Gastrocnemius medialis (tissue), 4 donors: ENCODE measurements at places on chromosomes 5 and 9.

DNA sequence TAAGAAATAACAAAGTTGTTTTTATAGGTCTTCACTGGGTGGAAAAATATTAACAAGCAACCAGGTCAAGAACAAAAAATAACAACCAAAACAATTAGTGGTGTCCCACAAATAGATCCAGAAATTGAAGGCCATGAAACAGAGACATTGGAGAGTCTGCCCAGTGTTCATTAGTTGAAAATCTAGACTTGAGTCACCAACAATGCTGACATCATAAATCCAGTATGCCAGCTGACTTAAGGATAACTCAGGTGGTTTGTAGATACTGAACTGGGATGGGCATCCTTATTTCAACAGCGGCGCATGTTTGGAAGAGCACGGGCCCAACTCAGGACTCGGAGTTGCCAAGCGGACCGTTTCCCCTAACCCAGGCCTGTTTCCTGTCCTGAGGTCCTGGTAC, 80.7 kb upstream of the TNFAIP8 start:
- no peak for DNase-seq

GRCh38 chr9:95027914-95028852, 289.3 kb downstream of the FANCC start:
- no peak for DNase-seq

DNA sequence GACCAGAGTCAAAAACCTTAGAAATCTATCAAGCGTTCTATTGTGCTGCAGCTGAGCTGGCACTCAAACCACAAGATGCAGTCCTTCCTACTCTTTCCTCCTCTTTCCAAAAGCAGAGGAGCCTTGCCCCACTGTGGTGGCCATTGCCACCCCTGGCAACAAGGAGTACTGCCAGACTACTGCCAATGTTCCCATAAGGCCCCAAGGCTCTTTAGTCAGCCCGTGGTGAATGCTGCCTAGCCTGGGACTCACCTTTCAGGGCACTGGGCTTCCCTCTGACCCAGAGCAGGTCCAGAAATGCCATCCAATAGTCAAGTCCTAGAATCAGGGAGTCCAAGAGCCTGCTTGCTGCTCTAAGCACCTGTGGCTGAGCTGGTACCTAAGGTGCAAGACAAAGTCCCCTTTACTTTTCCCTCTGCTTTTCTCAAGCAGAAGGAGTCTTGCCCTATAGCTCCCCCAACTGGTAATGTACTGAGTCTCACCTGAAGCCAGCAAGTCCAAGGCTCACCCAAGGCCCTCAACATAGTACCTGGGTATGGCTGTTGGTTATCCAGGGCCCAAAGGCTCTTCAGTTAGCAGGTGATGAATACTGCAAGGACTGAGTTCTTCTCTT, 219.4 kb downstream of the ATPSCKMT start:
- no peak for DNase-seq

DNA sequence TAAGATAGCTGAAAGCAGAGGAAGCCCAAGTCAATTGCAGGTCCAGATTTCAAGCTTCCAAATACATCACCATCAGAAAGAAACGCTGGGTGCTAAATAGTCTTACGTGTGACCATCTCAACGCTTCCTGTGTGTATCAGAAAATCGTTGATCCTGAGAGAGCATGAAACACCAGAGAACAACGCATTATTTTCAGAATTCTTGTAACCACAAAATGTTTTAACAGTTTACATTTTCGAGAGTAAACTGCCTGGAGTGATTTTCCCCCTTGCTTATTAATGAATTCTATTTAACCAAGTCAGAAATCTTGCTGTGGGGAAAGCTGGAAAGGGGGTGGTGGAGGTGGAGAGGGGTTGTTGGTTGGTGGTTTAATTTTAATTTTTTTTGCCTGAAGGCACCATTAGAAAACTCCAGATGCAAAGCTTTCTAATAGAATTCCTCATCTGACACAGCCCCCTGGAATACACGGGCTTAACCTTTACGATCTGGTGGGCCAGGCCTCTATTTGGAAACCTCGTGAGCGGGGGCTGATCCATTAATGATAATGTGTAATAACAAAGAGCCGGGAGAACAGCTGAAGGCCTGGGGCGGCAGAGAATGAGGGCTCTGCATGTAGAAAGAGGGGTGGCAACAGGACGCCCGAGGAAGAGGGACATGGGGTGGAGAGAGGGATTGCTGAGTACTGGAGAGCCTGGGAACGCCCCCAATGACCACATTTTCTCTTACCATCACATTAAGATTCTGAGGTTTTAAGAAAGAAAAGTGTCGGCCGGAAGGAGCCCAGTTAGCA, 124.5 kb upstream of the NFIB start:
- no peak for DNase-seq

DNA sequence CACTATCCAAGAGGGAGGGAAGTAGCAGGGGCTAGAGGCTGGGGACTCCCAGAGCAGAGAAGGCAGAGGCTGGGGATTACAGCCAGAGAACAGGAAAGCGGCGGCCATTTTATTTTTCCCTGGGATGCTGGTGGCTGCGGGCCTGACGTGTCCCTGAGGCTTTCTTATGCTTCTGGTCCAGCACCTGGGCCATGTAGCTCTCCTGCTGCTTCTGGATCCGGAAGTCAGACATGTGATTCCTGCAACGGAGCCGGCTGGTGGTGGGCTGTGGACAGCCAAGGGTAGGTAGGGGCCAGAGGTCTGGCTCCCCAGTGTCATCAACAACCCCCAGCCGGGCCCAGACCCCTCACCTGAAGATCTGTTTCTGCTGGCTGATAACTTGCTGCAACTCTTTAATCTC, 1.8 kb upstream of the PROB1 start:
- no peak for DNase-seq

DNA sequence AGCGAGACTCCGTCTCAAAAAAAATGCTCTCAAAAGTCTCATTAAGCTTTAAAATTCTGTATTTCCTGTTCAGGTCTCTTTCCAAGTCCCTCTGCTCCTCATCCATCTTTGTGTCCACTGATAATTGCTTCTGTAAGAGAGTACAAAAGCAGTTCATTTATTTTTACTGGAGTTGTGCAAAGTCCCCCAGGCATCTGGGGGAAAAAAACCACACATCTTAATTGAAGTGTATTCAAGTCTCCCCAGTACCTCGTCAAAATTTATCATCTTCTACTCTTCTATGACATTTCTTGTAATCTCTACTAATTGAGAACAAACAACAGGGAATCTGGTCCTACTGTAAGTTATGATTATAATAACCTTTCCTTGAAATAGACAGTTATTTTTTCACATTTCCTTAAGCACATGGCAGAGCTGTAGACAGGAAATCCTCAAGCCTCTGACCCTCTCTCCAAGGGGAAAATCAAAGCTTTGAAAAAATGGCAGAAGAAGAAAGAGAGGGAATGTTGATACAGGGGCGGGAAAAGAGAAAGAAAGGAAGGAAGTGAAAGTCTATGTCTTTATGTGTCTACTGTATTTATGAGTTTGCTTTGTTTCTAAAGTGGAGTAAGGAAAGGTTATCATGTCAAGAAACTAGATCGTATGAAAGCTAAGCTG, 51.5 kb downstream of the RAI14 start:
- DNase-seq, result no peak

DNA sequence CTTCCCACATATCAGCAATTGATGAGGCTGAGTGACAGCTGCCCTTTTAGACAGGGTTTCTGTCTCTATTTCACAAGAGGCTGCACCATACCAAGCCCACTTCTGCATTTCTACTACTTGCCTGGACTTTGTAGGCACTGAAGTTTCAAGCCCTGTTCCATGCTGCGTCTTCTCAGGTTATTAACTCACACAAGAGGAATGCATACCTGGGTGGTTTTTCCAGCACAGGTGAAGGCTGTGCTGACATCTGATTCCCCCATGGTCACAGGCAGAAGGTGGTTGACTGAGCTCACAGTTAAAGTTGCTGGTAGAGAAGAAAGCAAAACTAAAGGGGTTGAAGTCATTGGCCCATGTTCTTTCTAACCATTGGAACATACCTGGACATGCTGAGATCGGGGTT, 86.6 kb downstream of the MAMDC2 start:
- DNase-seq, result no peak

GRCh38 chr5:176712546-176713304, 65.4 kb downstream of the TSPAN17 start:
- DNase-seq, result no peak

GRCh38 chr9:84045481-84046097, 65.0 kb downstream of the RMI1 start:
- DNase-seq, result no peak

DNA sequence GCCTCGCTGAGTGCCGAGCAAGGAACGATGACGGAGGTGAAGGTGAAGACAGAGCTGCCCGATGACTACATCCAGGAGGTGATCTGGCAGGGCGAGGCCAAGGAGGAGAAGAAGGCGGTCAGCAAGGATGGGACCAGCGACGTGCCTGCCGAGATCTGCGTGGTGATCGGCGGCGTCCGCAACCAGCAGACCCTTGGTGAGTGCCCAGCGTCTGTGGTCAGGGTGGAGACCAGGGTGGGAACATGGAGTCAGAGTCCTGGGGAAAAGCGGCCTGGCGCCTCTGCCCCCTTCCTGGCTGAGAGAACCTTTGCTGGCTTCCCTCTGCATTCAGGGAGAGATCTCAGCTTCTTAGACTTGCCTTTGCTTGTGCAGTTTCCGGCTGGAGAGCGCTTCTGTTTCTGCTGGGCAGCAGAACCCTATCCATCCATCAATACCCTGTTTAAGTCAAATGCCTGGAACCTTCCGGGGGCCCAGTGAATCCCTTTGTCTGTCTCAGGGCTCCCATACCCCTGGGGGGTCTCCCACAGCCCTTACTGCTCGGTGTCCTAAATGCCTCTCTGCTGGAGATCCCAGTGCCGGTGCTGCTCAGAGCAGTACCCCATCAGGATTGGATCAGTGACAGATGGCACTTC, 89.6 kb downstream of the AMBP start:
- no peak for DNase-seq

DNA sequence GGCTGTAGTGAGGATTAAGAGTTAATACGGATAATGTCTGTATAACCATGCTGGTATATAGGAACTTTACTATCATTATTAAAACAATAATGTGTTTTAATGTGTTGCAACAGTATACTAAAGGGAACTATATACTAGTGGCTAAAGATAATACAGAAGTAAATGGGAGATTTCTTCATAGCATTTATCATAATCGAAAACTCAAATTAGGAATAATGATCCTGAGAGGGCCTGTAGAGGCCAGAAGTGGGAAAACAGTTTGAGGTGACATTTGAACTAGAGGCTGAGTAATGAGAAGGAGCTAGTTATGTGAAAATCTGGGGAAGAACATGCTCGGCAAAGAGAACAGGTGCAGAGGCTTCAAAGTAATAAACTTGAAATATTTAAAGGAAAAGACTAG, 2.9 kb downstream of the TCERG1 start:
- DNase-seq, result no peak

- DNase-seq, result no peak
These were observed 74.3 kb downstream of the GPR21 start for GRCh38 chr9:123107639-123108285.

- DNase-seq, result no peak
These were observed 1.7 kb upstream of the AGTPBP1 start for GRCh38 chr9:85743275-85744128.

DNA sequence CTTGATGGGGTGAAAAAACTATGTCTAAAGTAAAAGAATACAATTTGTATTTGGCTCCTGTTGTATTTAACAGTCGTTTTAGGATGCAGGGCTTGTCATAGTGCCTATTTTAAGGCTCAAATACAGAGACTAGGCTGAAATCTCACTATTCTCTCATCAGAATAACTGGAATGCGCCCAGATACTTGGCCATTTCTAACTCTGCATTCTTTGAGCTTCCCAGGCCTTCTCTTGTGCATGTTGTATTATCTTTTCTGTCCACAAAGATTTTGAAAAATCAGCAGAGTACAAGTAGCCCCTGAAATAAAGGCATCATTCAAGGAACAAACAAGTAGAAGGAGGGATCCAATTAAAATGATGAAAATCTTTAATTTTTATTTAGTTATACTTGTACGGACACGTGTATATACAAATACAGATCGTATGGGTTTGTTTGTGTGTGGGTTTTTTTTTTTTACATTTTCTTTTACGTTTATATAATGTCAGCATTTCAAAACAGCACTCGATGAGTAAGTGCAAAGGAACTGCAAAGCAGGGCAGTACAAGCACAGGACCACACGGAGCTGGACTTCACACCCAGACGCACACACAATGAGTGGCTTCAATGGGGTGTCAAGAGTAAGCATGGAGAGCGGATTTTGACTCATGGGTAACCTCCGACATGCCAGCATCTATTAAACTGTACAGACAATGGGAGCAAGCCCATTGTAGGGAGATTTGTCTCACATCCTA, 294.0 kb downstream of the EFNA5 start:
- no peak for DNase-seq

GRCh38 chr9:7369384-7369821, 430.2 kb downstream of the DMAC1 start:
- no peak for DNase-seq

DNA sequence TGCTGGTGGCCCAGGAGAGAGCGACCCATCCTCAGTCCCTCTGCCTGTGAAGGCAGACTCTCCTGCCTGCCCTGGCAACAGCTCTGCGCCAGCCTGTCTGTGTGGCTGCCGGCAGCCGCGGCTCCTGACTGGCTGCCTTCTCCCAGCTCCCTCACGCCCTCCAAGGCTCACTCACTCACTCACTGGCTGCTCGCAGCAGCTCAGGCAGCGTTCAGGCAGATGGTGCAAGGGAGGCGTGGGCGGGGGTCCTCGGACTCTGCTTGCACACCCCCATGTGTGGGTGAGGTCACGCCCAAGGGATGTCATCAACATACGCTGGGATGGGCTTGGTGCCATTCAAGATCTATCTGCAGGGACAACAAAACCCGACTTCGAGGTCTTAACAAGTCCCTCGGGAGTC, 66.7 kb downstream of the DAB2IP start:
- DNase-seq, result no peak

DNA sequence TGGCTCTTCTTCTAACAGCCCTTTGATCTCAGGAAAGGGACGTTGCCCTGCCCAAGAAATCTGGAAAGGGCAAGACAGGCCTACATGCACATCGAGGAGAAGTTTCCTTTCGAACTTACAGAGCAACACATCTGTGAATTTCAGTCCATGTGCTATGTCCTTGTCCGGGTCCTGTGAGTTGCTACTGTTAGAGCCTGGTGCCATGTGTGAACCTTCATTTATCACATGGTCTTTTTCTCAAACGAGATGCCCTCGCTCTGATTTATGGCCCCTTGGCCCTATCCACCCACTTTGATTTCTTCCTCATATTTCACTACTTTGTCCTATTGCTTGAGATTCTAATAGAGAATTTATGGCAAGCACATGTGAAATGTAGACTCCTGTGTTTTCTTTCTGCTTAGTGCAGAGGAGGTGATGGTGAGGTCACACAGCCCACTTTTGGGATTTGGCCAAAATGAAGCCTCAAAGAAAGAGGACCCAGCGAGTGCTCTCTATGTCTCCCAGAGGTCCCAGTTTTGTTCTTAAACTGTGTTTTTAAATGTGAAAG, 153.1 kb downstream of the SNCAIP start:
- no peak for DNase-seq
